Inflammatory macrophage treated with lipopolysaccharide for 1 hour (primary cell): ENCODE measurements at places on chromosomes 1 and 21.

GRCh38 chr1:156901966-156902915, 8.7 kb downstream of the PEAR1 start:
- no peak for DNase-seq

DNA sequence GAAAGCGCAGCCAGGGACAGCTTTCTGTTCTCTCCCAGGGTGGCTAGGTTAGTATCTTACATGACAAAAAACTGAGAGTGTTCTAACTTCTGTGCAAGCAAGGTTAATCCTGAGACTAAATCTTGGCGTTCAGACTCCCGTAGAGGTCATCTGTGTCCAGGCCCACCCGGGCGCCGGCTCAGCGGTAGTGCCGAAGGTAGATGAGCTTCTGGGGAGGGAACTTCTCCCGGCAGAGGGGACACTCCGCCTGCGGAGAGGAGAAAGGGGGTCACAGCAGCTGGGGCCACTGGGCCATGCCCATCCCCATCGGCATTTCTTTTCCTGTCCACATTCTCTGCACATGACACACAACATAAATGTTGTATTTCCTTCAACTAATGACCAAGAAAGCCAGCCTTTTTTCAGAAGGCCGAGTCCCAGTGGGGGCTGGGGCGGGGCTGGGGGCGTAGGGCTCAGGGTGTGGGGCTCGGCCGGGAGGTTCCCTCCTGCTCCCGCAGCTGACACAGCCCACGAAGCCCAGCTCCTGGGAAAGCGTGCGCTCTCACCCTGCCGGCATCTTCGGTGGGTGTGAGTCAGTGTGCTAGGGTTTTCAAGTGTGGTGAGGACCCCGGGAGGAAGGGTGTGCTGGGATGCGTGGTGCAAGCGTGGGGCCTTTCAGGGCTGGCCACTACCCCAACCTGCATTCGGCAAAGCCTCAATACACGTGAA, 6.6 kb downstream of the PEX10 start:
- no peak for DNase-seq

DNA sequence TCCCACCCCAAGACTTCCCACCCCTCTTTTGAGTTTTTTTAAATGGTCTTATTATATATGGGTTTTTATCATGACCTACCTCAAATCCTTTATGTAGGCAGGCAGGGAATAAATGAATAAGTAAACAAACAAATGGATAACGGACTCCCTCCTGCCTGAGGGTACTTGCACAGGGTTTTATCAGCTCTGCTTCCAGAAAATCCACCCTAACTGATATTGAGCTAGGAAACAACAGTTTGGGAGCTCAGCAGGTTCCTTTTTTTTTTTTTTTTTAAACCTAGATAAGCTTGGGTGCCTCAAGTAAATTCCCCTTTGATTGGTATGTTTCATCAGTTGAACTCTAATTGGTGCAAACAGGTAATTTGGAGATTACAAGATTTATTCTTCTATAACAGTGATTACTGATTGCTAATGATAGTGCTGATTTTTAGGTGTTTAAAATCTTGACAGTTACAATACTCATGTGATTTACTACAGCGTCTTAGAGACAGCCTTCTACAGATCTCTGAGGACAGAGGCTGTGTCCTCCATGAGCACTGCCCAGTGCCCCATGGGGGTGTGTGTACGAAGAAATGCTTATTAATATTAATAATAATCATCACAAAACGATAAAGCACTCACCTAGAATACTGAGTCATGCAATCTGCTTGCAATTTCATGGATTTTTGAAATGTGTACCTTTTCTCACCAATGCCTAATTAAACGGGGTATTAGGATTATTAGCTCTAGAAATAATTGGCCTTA, 347.4 kb downstream of the RRAGC start:
- no peak for DNase-seq

- no peak for DNase-seq
Observed at GRCh38 chr1:43832255-43832654, 101.3 kb upstream of the ARTN start.

- no peak for DNase-seq
Observed at GRCh38 chr1:26483980-26484379, 11.7 kb downstream of the HMGN2 start.

GRCh38 chr1:96804648-96805047, 83.1 kb downstream of the PTBP2 start:
- DNase-seq = no peak

- DNase-seq = no peak
Observed at GRCh38 chr21:14500873-14501272, 45.2 kb downstream of the SAMSN1 start.

DNA sequence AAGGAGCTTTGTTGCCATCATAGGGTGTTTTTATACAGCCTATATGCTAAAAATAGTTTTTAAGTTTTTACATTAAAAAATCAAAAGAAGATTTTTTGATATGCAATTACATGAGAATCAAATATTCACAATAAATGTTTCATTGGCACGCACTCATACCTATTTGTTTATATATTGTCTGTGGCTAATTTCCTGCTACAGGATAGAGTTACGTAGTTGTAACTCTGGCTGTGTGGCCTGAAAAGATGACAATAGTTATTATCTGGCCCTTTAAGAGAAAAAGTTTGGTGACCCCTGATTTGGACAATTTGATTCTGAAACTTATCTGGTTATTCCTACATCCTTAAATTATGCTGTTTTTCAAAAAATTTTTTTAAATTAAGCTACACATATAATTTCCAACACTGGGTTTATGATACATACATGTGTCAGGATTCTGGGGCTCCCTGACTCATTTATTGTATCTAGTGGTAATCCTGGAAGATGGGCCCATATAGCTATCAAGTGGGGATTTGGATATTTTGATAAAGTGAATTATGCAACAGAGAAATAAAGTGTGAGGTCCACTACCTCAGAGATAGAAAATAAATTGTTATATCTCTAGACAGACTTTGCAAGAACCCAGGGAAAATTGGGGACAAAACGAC, 370.2 kb upstream of the LYPLAL1 start:
- no peak for DNase-seq

GRCh38 chr21:14572204-14572780, 26.2 kb upstream of the SAMSN1 start:
- peak; percentile 52 for DNase-seq

DNA sequence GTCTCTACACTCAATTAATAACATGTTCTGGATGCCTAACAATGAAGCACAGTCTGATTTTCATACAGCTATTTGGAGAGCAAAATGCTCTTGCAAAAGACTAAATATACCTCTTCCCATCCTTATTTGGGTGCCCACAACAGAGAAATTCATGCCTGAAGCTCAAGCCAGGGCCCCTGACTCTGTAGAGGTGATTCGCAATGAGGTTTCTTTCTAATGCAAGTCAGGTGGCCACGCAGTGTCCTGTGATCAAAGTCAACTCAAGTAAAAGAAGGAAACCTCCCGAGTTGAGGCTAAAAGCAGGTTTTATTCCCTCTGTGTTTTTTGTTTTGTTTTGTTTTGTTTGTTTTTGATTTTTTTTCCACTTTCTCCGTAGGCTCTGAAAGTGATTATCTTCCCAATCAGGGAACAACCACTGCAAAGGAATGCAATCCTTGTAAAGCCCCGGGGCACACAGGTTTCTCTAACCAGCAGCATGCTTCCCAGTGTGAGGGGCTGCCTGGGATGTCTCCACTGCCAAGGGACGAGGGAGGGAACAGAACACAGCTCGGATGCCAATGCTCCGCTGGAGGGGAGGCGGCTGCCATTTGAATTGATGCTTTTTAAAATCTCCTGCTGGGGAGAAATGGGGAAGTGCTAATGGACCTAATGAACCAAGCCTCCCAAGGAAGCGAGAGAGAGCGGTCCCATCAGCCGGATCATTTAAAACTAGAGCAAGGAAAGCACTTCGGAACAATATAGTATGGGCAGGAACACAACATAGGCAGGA, 73.8 kb upstream of the SSX2IP start:
- DNase-seq = no peak

- no peak for DNase-seq
Observed at GRCh38 chr1:207500306-207500705, 4.3 kb downstream of the CR1 start.

DNA sequence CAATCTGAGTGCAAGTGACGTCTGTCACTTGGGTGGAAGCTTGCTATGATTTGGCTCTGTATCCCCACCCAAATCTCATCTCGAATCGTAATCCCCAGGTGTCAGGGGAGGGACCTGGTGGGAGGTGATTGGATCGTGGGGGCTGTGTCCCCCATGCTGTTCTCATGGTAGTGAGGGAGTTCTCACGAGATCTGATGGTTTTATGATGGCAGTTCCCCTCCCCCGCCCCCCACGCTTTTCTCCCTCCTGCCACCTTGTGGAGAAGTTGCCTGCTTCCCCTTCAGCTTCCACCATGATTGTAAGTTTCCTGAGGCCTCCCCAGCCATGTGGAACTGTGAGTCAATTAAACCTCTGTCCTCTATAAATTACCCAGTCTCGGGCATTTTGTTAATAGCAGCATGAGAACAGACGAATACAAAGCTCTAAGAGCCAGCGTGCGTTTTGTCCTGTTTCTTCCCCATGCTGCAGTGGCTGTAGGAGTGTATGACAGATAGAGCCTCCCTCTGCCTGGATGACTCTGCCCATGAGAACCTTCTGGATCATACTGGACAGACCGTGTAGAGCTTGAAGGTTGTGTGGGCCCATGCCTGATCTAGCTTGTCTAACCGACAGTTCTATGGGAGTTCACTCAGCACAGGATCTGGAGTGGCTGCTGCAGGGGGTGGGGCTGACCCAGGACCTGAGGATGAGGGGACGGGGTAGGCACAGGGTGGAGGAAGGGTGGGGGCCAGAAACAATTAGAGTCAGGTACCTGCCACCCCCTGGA, 139.7 kb upstream of the ERRFI1 start:
- no peak for DNase-seq

DNA sequence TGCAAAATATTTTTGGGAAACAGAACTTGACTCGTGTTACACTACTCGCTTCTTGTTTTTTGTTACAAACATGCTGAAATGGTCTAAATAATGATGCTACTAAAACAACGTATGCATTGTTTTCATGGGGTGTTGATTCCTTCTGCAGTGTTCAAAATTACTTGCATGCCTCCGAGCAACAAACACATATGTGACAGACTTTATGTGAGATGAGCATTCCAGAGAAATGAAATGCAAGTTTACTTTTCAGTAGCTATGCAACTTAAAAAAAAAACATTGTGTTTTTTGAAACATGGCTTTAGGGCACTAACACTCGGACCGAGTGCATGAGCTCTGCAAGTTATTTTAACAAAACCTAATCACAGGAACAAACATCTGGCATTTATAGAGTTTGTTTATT, 84.8 kb downstream of the CAMTA1 start:
- no peak for DNase-seq

DNA sequence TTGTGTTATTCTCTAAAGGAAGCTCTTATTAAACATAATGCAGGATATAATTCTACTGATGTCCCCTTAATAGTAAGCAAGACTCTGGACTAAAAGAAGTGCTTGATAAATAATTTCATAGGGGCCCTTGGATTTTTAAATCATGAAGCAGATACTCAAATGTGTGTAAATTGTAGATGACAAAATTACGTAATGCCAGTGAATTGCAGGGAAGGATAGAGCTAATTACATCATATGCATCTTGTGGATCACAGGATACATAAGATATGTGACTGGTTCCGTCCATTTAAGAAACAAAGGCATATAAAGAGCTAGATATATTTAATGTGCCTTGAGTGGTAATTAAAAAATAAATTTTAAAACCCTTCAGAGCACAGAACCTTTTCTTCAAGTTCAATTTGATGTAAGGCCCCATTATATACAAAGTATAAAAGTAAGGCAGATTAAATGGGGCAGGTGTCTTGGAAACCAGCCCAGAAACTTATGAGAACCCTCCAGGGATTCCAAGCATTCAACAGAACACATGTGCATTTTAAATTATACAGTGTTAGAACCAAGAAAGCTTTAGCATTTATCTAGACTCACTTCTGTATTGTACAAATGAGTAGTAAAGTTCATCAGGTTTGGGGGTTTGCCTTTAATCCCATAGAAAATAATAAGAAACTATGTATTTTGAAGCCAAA, 190.4 kb downstream of the NCAM2 start:
- no peak for DNase-seq

- DNase-seq = no peak
Observed at GRCh38 chr1:68868606-68869005, 371.7 kb upstream of the DEPDC1 start.

DNA sequence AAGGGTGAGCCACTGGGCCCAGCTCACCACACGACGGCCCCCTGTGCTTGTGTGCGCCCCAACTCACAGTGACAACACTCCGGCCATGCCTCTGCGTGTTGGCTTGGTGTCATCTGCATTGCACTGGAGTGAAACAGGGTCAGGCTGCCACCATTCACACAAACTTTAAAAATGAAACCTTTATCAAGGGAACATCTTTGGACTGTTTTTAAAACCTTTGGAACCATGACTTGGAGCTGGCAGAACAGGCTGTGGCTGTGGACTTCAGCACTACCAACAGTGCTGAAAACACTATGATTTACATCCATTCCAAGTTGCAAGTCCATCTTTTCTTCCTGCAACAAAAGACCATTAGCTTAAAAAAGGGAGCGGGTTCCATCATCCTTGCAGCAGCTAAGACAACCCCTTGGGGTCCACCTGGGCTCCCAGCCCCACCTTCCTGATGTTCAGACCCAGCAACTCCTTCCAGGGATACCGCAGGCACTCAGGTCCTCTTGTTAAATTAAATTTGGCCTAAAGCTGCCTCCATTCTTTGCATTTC, 25.6 kb downstream of the POFUT2 start:
- no peak for DNase-seq
